ENCODE measurements at places on chromosomes 5 and 9.
A peak's percentile ranks its signal among the peaks of the same experiment; 100 is the strongest.

- DNase-seq, result no peak
Observed at GRCh38 chr9:107502464-107502863, 12.9 kb upstream of the KLF4 start.

DNA sequence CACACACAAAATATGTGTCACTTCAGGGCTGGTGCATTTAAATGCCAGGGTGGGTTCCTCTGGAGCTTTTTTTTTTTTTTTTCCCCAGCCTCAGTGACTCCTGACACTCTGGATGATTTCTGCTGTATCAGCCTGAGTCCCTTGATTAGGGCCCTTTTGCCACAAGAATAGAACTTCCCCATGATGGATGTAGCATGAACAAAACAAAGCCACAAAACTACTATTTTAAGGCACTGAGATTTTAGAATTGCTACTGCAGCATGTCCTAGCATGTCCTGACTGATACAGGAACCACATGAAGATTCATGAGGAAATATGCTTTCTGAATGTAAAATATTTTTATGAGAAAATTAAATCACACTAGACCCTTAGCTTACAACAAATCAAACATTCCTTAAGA lies 13.9 kb upstream of the ADGRD2 start:
- DNase-seq, result no peak

- DNase-seq, result no peak
Observed at GRCh38 chr5:62144401-62145022, 161.5 kb upstream of the KIF2A start.

GRCh38 chr9:115192280-115192679 lies 74.3 kb upstream of the TNC start:
- DNase-seq, result no peak

GRCh38 chr9:4986296-4986695 lies 1.2 kb downstream of the JAK2 start:
- DNase-seq, result no peak

- DNase-seq, result no peak
Observed at GRCh38 chr5:152532714-152533113, 127.6 kb upstream of the NMUR2 start.

DNA sequence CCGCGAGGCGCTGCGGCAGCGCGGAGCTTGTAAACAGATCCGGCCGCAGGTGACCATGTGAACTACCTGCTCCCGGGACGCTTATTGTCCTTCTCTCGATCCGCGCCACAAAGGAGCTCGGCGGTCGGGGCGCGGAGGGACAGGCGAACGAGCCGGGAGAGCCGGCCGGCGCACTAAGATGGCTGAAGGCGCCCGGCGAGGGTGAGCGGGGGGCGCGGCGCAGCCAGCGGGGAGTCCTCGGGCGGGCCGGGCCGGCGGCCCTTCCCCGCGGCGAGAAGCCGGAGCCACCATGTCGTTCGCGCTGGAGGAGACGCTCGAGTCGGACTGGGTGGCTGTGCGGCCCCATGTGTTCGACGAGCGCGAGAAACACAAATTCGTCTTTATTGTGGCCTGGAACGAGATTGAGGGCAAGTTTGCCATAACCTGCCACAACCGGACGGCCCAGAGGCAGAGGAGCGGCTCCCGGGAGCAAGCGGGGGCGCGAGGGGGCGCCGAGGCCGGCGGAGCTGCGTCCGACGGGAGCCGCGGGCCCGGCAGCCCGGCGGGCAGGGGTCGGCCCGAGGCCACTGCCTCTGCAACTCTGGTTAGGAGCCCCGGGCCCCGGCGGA lies 535 bp downstream of the JMY start:
- peak; percentile 36 for DNase-seq

Data from heart left ventricle (tissue), 16 donors.